Posterior vena cava (tissue), 2 donors: ENCODE measurements at places on chromosomes 4 and X. TPM values are rescaled to one million over a fixed set of nuclear protein-coding genes. Genes with fewer than 3 reads are reported as not detected.

DNA sequence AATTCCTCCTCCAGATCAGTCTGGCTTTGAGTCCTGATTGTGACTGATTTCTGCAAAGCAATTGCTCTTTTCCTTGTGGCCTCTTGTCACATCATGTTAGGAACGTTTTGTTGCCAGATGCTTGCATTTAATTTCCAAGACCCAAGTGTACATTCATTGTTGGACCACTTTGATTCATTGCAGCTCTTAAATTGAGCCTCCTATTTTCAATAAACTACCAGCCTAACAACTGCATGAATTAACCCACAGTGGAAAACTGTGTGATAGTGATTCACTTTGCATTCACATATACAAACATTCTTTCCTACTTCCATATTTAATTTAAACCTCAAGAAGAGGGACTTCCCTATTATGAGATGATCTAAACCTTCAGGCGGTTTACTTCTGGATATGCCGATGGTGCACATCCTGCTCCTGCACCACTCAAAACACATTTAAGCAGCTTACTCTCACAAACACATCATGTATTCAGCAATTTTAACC lies 118.4 kb downstream of the AFF1 start:
- no peak for DNase-seq

Gene NRK
- total RNA-seq, result 6.3 TPM

DNA sequence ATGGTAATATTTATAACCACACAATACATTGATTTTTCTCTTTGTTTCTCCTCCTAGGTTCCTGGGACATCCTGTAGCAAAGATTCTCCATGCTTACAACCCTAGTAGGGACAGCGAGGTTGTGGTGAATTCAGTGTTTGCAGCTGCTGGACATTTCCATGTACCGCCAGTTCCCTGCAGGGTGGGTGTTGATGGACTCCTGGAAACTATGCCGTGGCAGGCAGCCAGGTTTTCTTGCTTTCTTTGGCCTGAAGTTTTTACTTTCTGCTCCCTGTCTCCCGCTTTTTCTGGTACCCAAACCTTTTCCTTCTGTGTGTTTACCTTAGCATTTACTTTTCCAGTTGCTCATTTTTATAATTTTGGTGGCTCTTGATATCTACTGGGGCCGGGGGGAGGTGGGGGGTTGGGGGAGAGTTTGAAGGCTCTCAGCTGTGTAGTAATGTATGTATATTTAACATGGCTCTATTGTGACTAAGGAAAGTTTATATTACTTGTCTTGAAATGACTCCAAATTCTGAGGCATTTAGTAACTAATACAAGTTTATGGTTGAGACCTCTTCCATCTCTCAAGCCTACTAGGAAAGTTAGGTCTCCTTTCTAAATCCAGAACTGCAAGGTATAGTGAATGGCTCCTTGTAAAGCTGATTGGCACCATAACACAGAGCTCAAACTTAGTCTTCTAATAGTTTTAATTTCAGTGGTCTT lies 89.7 kb downstream of the TMEM131L start:
- DNase-seq, result peak; percentile 89

Gene MAOA
- total RNA-seq, result 57.3 TPM

GRCh38 chr4:109672169-109672930 lies 30.9 kb downstream of the CASP6 start:
- no peak for DNase-seq

Gene NLGN3
- total RNA-seq, result 0.67 TPM

GRCh38 chrX:130682990-130683389 lies 220.0 kb downstream of the ENOX2 start:
- no peak for DNase-seq

DNA sequence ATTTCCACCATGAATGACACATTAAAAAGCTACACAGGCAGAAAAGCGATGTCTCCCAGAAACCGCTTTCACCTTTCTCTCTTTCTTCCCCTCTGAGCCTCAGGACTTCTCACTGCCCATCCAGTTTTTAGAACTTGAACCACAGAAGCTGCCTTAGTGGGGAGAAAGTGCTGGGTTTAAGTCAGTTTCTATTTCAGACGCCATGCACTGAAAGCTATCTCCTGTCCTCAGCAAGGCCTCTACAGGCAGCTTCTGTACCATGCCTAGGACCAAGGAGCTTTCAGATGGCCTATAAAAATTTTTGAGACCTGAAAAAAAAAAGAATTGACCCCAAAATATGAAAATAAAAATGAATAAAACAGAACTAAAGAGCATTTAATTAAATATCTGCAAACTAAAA lies 34.5 kb downstream of the RAB33B start:
- no peak for DNase-seq

DNA sequence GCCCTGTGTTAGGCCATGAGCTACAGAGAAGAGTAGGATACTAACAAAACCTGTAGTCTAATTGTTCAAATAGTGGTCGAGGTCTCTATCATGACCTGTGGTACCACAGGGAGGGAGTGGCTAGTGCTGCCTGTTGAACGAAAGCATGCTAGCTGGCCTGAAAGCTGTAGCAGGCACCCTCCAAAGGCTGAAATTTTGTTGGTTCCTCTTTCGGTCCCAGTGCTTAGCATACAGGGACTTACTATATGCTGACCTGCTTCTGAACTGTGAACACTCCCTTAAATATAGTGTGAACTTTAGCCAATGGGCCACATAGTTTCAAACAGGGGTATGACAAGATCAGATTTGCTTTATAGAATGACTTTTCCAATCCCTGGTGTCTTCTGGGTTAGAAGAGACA lies 113.4 kb downstream of the PJA1 start:
- DNase-seq, result no peak

- peak; percentile 83 for DNase-seq
Observed at GRCh38 chrX:25015486-25016360, at the start of gene ARX. ARX (minus strand) TSS chrX:25015965; CDS start chrX:25015737, 228 bp downstream.

DNA sequence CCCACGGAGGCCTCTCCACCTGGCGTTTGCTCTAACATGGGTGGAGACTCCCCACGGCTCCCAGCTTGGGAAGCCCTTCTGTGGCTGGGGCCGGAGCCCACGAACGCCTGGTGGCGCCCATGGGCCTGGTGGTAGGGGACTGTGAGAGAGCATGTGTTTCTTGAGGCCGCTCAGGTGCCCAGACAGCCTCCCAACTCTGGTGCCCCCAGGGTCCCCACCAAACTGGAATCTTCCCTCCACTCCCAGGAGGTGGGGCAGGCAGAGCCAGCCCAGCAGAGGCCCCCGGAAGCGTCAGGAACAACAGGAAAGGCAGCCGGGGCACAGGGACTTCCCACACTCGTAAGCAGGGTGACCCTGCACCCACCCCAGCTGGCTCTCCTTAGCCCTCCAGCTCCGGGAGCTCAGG lies 33.3 kb upstream of the FGFR3 start:
- no peak for DNase-seq

DNA sequence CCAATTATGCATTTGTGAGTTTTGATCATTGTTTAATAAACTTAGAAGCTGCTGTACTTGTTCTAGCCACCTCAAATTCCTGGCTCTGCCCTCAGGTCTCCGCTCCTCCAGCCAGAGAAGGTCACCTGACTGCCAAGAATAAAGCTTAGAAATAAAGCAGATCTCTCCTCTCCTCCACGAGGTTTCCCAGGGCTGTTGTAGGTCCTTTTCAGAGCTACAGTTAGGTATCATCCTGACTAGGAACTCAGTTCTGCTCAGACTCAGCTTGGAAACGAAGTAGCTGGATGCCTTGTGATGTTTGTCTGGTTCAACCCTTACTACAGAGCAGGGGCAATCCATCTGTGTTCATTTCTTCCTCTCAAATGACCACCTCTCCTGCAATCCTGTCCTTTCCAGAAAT lies 79.1 kb upstream of the RAPGEF2 start:
- no peak for DNase-seq

Gene TMEM47
- total RNA-seq, result 139 TPM

GRCh38 chrX:48839686-48840085 lies 4.3 kb upstream of the PCSK1N start:
- DNase-seq, result no peak

Gene CRMP1
- total RNA-seq, result 2.0 TPM

Gene TLR3
- 13.8 TPM for total RNA-seq

- no peak for DNase-seq
Observed at GRCh38 chrX:118751950-118752783, 24.8 kb downstream of the IL13RA1 start.

Gene SLC2A9
- total RNA-seq, result 8.4 TPM

DNA sequence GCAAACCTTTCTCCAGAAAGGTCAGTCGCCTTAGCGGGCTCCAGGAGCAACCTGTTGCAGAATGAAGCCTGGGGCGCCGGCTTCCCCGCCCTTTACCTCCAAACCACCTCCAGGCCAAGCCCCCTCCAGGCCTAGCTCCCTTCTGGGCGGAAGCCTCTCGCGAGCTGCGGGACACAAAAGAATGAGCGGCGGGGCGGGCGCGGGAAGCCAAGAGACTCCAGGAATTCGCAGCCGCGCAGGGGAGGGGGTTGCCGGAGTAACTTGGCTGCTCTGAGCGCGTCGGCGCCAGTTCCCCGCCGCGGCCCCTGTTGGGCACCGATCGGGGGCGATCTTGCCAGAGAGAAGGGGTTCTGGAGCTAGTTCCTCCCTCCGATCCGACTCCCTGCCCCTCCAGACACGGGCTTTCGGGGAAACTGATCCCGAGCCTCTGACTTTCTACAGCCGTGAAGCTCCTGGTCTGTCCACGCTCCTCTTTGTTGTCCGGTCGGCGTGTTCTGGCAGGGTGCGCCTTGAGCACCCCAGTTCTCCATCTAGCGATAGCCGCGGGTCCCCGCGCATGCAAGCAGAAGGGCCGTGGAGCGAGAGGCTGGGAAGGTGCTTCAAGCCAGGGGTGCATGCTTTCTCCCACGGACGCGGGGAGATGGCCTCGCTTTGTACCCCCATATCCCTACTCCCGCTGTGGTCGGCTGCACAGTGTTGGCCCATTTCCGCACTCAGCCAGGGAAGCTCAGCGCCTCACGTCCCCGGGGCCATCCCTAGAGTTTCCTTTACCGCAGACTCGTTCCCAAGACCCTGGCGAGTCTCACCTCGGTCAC lies 1.2 kb downstream of the PROM1 start:
- peak; percentile 84 for DNase-seq

GRCh38 chr4:60455380-60455779 lies 744.7 kb upstream of the ADGRL3 start:
- no peak for DNase-seq

- DNase-seq, result no peak
Observed at GRCh38 chrX:124388562-124388961, 42.2 kb downstream of the SH2D1A start.

Gene SOWAHD
- 0.32 TPM for total RNA-seq

- no peak for DNase-seq
Observed at GRCh38 chr4:7364979-7365378, 69.8 kb downstream of the PSAPL1 start.

- no peak for DNase-seq
Observed at GRCh38 chr4:115433491-115433890, 320.1 kb upstream of the NDST4 start.

- no peak for DNase-seq
Observed at GRCh38 chrX:71315917-71316316, 14.4 kb downstream of the ITGB1BP2 start.

DNA sequence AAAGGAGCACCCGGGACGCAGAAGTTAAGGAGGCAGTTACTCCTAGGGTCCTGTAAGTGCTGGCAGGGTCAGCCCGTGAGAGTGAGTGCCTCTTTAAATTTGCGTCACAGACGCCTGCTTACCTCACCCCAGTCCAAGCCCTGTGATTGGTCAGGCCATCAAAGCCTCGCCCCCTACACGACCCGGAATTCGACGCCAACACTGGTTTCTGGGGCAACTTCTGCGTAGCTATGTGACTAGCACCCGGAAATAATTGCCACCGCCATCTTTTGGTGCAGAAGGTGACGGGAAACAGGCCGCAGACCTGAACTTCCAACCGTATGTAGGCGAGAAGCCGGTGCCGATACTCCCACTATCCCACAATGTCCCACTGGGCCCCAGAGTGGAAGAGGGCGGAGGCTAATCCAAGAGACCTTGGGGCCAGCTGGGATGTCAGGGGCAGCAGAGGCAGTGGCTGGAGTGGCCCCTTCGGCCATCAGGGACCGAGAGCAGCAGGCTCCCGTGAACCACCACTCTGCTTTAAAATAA lies at the start of gene DDX53:
DDX53 (plus strand) TSS at position 265 of the 528 bp plus-strand sequence; CDS start at position 363, 98 bp downstream.
- no peak for DNase-seq
